Stimulated activated CD4-positive, alpha-beta T cell treated with anti-CD3 and anti-CD28 coated beads, Interleukin-1b, Interleukin-23, amount 100 ng/mL, for 4 hours (primary cell): ENCODE measurements at places on chromosomes 16 and 17.

GRCh38 chr17:44350733-44351226, 5.7 kb downstream of the GRN start:
- DNase-seq: peak; percentile 72

- no peak for DNase-seq
Observed at GRCh38 chr17:58960068-58960467, 146.6 kb downstream of the TRIM37 start.

DNA sequence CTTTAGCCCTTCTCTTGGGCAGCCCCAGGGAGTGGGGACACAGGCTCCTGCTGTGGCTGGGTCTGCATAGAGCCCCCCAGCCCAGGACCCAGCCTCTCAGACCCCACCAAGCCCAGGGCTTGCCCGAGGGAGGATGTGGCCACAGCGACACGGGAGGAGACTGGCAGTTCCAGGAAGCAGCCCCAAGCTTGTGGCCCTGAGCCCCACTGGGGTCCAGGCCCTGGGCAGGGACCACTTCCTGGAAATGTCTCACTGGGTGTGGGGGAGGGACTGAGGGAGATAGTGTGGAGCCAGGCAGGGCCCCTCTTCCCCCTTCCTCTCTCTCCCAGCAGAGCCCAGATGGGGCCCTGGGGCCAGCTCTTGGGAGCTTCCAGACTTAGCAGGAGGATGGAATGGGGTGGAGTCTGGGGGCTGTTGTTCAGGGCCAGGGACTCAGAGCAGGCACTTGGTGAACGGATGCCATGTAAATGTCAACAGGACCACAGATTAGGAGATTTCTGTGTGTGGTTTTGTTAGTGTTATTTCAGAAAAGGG, 35.3 kb downstream of the ADGRG5 start:
- no peak for DNase-seq

DNA sequence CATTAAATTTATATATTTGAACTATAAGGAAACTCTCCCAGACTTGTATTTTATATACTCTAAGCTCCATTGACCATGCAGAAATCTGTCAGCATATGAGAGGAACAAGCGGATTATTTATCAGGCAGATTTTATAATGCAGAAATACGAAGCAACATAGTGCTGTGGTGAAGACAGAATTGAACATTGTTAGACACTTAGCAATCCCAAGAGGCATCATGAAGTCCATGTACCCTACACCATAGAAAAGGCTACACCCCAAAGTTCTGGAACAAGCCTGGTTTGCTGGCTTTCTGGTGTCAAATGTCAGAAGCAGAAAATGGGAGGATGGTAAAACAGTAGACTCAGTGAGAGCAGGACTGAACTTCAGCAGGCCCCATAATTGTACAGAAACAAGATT, 241.1 kb downstream of the PRKCA start:
- DNase-seq: no peak

DNA sequence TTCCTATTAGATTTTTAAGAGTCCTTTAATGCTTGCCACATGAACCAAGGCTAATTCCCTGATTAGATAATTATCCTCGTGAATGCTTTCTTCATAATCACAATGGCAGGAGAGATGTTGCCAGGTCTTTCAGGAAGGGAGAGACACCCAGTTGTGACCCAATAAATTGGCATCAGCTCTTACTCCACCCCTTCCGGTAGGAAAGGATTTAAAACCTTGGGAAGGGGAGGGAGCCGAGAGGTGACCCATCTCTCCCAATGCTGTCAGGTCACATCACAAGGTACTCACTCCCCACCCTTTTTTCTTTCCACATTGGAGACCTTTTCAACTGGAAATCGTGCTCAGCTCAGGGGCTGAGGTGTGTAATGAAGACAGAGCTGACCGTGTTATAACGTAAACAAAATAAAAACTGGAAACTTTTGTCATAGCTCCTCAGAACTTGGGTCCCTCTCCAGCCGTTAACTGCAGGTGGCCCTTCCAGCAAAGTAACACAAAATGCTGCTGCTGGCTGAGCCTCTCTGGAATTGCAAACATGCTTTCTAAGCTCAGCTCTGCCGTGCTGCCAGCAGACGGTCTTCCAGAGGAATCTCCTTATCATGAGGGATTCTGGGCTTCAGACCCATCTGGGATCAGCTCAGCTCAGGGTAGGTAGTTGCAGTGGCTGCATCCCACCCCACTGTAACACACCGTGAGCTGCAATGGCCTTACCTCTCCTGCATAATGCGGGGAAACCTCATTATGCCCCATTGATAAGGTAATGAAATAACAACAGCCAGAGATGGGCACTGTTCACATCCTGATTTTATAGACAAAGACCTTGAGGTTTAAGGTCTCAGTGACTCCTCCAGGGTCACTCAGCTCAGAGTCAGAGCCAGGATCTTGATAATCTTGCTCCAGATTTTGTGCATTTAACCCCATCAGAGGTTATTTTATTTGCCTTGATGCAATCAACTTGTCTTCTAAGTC, 15.6 kb downstream of the TMEM100 start:
- no peak for DNase-seq

GRCh38 chr17:76994237-76994637, 126.0 kb downstream of the MGAT5B start:
- no peak for DNase-seq

DNA sequence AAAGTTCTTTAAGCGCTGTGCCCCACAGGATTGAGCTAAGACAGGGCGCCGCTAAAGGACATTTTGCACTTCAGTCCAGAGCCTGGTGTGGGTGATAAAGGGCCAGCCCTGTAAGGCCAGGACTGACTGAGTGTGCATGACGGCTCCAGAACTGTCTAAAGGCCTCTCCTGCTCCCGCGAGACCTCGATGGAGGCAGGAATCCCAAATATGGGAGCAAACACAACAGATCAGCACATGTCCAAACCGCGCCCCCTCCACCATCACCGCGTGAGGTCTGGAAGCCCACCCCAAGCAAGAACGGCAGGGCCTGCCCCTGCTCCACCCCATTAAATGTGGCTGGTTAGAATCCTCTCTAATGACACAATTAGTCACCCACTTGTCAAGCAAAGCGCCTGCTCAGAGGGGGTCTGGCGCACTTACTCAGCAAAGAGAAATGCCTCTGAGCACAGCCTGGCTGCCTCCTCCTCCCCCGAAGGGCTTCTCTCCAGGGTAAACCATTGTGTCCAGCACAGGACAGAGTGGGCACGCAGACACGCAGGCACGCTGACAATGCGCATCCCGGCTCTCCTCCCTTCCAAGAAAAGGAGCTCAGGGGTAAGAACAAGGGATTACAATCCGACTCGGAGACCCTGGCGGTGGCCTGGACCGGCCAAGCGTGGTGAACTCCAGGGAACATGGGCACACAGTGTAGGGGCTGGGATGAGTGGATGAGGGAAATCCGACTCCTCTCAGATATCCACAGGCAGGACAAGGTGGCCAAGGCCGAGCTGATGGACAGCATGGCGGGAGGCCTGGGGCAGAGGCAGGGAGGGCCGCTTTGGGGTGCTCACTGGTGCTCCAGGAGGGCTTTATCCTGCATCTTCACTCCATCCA, 1.5 kb downstream of the MXRA7 start:
- DNase-seq: no peak

DNA sequence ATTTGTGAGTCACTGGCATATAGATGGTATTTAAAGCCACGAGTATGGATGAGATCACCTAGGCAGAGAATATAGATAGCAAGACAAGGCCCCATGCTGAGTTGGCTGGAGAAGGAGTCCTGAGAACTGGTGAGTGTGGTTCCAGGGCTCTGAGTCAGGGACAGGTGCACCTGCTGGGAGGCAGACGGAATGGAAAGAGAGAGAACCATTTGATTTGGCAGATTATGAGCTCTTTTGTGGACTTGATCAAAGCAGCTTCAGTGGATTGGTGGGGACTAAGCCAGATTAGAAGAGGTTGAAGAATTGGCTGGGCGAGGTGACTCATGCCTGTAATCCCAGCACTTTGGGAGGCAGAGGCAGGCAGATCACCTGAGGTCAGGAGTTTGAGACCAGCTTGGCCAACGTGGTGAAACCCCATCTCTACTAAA, 4.3 kb upstream of the C16orf92 start:
- DNase-seq: no peak

DNA sequence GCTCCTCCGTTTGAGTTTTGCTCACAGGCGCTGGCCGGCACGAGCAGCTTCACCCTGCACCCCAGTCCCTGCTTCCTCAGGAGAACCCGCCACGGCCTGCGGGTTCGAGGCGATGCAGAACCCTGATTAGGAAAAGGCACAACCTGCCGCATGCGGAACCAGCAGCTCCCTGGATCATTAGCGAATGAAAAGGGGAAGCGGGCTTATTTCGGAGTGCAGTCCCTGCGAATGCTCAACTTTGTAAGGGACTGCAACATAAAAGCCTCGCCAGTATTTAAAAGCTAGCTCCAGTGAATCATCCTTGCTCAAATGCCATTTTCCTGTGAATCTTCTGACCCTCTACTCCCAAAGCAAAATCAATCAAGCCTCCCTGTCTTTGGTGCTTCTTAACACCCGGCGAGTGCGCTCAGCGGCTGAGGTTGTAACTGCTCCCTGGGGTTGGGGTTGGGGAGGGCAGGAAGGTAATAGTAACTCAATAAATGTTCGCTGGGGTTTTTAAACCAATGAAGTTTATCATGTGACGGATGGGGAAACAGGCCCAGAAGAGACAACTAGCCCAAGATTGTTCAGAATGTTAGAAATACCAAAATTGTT, 678 bp upstream of the AKAP10 start:
- peak; percentile 19 for DNase-seq

DNA sequence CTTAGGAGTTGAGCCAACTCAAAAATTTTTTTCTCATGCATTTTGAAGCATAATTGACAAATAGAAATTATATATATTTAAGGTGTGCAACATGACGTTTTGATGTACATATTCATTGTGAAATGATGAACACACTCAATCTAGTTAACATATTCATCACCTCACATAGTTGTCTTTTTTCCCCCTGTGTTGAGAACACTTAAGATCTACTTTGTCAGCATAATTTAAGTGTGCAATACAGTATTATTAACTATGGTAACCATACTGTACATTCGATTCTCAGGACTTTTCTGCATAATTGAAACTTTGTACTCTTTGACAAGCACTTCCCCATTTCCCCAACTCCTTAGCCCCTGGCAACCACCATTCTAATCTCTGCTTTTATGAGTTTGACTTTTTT, 192.2 kb upstream of the ZKSCAN2 start:
- no peak for DNase-seq

DNA sequence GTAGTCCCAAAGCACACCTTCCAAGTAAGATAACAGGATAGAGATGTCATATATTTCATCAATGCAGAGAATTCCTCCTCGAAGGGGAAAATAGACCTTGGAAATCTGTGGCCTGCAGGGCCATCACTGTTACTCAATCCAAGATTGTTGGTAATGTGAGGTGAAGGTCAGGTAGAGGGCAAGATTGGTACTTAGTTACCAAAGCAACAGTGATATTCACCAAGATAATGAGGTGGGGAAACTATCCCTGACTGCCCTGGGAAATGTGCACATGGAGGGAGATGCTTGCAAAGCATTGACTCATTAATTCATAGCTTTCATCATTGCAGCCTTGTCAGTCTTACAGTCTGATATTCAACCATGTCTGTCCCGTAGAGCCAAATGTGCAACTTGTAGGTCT, 234.1 kb upstream of the MON1B start:
- DNase-seq: no peak

DNA sequence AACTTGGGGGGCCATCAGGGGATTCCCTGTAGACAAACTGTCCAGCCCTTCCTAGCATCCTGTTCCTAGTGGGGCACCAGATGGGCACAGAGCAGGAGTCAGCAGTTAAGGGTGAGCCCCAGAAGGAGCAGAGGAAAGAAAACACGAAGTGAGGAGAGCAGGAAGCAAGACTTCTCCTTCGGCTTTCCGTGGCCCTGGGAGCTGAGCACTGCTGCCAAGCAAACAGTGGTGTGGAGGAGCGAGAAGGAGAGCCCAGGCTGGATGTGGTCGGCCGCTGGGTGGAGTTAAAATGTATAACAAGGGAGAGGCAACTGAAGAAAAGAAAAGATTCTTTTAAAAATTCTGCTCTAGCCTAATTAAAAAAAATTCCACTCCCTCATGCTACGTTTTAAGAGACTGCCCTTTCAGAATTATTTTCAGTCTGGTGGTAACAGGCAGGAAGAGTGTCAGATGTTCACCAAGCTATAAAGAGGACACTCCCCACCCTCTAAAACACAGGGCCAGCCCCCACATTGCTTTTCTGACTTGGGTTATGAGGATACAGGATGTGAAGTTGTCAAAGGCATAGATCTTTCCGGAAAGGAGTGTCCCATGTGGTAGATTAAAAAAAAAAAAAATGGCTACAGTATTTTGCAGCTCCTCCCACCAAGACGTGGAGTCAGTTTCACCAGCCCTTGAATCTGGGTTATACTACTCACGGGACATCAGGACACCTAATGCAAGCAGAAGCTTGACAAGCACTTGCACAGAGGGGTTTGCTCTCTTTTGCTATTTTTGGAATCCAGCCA, 74.9 kb upstream of the ZFHX3 start:
- DNase-seq: no peak

DNA sequence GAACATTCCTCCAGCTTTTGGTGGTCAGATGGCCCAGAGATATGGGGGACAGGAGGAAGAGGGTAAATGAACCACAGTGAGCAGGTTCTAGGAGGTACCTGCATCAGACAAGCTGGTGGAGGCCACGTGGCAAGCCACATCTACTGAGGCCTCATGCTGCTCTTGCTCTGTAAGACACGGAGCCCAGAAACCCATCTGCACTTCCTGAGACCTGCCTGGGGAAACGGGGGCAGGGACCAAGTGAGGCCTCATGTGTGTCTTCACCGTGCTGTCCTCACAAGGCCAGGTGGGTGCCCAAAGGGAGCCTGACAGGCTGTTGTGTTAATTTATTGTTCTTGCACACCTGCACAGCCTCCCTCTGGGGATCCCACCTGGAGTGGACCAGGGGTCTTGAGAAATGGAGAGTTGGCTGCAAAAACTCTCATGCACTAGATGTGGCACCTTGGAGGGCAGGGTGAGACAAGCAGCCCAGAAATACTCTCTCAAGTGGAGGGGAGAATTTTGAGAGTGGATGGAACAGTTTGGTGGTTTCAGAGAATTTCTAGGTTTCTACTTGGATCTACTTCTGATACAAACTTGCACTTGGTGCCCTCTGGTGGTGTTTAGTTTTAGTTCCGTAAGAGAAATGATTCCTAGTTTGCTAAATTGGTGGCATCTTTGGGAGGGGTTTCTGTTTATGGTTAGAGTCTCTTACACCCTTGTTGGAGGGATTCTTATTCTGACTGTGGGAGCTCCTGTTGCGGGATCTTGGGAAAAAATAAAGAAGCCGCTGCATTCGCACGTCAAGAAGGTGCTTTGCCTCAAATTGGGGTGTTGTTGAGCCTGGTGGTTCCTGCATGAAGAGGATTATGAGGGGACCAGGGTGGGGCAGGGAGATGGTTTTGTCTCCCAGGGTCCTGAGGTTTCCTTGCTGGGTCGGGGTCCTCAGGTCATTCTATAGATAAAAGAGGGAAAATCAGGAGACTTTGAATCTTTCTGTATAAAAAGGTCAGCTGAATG, 47.5 kb downstream of the SLC6A2 start:
- no peak for DNase-seq
